Stimulated activated memory B cell treated with anti-CD40 and anti-IgM and Interleukin-4, amounts not matched to agents 10 μg/mL and 1 μg/mL and 100 μg/mL, for 72 hours (primary cell): ENCODE measurements at places on chromosomes 5 and 9.

GRCh38 chr5:91419571-91420537, 36.7 kb upstream of the ARRDC3 start:
- ATAC-seq, result no peak

DNA sequence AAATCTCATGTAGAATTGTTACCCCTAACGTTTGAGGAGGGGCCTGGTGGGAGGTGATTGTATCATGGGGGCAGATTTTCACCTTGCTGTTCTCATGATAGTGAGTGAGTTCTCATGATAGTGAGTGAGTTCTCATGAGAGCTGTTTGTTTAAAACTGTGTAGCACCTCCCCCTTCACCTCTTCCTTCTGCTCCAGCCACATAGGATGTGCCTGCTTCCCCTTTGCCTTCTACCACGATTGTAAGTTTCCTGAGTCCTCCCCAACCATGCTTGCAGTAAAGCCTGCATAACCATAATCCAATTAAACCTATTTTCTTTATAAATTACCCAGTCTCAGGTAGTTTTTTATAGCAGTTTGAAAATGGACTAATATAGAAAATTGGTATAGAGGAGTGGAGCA, 1783.7 kb upstream of the CDH9 start:
- ATAC-seq, result no peak

- ATAC-seq, result peak; percentile 87
Measured at GRCh38 chr5:163914910-163915309, 409.5 kb downstream of the MAT2B start.

- ATAC-seq, result no peak
Measured at GRCh38 chr9:126599047-126599650, 14.6 kb upstream of the LMX1B start.

- ATAC-seq, result no peak
Measured at GRCh38 chr5:538271-538771, 14.1 kb upstream of the SLC9A3 start.

GRCh38 chr5:27412384-27412783, 374.0 kb upstream of the CDH9 start:
- ATAC-seq, result no peak

DNA sequence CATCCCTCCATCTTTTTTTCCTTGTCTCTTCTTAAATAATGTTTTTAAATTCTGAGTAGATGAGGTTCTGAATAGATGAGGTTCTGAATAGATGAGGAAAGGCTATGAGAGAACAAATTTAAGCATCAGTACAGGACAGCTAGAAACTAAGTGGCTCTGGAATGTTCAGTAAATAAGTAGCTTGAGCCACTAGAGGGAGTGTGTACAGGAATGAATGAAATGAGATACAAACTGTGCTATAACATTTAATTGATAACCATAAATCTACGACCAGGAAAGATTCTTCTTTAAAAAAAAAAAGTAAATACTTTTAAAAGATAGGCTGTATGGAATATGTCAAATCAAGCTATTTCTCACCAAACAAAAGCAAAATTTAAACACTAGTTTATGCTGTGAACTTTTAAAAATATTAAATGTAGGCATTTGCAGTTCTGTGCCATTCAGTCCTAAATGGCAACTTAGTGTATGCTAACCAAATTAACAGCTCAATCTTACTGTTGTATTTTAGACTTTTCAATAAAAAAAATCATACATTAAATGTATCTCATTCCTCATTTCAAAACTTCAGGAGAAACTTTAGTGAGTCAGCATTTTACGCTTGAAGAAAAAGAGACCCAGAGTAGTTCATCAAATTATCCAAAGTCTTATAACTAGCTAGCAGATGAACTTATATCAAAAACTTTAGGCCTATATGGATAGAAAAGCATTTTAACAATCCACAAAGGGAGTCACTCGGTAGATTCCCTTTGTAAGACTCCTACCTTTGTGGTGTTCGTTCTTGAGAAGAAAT, 70.4 kb upstream of the SNX2 start:
- ATAC-seq, result no peak

GRCh38 chr9:92735636-92736562, 28.7 kb downstream of the BICD2 start:
- ATAC-seq, result no peak

GRCh38 chr9:38061326-38061977, 7.6 kb downstream of the SHB start:
- ATAC-seq, result peak; percentile 53

DNA sequence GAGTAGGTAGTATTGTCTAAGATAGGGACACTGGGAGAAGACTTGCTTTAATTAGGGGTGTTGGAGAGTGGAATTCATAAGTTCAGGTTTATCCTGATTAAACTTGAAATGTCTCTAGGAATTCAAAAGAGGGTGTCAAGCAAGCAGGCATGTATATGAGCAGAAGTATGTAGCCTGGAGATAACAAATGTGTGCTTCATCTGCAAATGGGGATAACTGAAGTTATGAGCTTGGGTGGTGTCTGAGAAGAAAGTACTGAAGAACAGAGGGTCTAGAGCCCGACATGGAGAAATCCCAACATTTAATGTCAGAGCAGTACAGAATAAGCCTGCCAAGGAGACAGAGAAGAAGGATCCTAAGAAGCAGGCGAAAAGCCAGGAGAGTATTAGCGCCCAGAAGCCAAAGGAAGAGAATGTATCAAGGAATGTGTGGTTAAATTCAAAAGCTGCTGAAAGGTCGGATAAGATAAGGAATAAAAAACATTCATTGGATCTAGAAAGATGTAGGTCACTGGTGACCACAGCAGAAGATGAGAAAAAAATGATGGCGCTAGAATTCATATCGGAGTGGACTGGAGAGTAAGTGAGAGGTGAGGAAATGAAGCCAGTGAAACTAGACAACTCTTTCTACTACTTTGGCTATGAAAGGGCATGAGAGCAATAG, 401.5 kb upstream of the PIK3R1 start:
- no peak for ATAC-seq

DNA sequence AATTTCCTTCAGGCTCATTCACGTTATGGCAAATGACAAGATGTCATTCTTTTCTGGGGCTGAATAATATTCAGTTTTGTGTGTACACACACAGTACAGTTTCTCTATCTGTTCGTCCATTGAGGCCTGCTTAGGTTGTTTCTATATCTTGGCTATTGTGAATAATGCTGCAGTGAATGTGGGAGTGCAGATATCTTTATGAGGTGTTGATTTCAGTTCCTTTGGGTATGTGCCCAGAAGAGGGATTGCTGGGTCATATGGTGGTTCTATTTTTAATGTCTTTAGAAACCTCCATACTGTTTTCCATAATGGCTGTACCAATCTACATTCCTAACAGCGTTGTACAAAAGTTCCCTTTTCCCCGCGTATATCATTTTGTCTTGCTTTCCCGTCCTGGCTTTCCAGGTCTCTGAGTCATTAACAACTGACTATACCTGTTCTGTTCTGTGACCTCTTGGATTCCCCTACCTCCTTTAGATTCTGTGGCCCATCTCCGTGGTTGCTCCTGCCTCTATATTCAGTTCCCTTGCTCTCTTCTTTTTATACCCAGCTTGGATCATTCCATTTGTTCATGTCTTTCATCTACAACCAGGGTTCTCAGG, 6.8 kb downstream of the SNX30 start:
- ATAC-seq, result no peak

- ATAC-seq, result no peak
Measured at GRCh38 chr9:33416996-33417395, 14.6 kb upstream of the AQP7 start.

- no peak for ATAC-seq
Measured at GRCh38 chr5:121967187-121967586, 5.4 kb downstream of the SRFBP1 start.

GRCh38 chr9:93045521-93045920, 13.0 kb upstream of the SUSD3 start:
- ATAC-seq, result no peak

DNA sequence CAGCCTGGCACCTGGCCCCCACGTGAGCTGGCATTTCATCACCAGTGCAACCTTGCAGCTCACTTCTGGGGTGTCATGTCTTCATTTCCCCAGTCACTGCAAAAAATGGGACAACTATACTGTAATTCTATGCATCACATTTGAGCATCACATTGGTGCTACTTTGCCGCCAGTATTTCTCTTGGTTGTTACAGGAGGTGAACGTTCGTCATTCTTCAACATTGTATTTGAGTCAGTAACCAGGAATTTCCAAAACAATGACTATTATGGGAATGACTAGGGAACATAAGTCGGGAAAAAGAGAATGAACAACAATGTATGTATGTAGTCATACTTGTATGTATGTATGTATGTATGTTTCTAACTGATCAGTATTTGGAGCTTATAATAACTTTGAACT, 1278.0 kb downstream of the EFNA5 start:
- ATAC-seq, result no peak

- peak; percentile 61 for ATAC-seq
Measured at GRCh38 chr9:110047232-110047954, 160.6 kb downstream of the C9orf152 start.

DNA sequence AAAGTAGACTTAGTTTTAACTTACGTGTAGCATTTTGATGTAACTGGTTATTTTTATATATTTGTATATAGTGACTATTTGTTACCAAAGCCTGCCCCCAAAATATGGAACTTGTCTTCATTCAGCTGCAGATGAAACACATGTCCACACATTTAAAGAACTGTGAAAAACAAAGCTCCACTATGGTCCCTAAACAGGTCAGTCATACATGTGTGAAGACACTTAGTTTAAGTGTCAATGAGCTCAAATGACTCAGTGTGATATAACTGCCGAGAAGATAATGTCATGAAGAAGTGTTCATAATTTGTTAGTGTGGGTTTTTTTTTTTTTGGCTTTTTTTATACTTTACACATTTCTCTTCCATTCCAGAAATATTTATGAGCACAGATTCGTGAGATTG, 28.2 kb downstream of the HAVCR1 start:
- ATAC-seq, result no peak

DNA sequence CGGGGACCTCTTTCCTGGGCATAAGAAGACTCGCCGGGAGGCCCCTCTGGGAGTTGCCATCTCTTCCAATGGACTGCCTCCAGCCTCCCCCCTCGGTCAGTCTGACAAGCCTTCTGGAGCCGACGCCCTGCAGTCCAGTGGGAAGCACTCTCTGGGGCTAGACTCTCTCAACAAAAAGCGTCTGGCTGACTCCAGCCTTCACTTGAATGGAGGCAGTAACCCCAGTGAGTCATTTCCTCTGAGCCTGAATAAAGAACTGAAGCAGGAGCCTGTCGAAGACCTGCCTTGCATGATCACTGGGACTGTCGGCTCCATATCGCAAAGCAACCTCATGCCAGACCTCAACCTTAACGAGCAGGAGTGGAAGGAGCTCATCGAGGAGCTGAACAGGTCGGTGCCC, 28.4 kb upstream of the LTC4S start:
- no peak for ATAC-seq

GRCh38 chr9:126307322-126308061, 19.1 kb upstream of the MVB12B start:
- ATAC-seq, result no peak

DNA sequence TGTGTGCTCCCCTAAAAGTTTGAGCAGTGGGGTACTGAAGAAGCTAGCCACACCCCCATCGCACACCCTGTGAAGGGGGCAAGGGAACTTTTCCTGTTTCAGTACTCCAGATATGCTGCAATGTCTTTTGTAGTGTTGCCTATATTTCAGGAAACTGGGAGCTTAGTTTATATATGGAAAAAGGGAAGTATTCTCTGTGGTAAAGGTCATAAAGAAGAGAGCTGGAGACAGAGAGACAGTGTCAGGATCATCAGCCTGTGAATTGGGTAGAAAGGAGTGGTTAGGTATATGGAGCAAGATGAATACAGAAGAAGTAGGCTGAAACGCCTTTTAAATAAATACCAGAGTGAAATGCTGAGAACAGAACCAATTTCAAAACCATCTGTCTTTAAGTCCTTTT, 82.2 kb upstream of the C9orf72 start:
- no peak for ATAC-seq

GRCh38 chr5:92328584-92329259, 945.6 kb upstream of the ARRDC3 start:
- no peak for ATAC-seq

GRCh38 chr5:93584596-93585040, 1.6 kb downstream of the NR2F1 start:
- no peak for ATAC-seq

GRCh38 chr5:63820577-63820976, 141.7 kb downstream of the HTR1A start:
- ATAC-seq, result no peak

DNA sequence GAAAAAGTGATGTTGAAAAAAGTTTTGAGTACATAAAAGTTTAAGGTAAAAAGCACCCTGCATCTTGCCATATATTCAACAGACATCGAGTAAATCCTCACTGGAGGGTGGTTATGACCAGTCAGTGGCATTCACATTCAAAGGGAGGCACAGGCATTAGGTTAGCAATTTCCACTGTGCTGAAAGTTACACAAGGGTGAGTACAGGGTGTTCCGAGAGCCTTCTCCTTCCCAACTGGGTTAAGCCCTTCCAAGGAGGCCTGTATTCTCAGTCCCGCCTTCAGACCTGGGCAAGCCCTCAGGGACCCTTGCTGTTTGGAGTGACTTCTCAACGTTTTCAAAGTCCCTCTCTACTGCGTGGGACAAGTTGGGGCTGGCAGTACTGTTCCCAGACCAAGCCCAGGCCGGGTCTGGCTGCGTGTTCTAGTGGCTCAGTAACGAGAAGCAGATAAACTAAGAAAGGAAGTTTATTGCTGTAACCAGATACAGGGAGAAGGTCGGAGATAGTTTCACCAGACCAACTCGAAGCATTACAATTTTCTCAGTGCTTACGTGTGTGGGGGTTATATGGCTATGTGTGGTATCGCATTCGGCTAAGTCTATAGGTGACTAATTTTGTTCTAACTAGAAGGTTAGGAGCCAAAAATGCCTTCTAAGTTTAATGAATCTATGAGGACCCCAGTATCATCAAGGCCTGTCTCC, 13.0 kb upstream of the SETX start:
- ATAC-seq, result no peak

DNA sequence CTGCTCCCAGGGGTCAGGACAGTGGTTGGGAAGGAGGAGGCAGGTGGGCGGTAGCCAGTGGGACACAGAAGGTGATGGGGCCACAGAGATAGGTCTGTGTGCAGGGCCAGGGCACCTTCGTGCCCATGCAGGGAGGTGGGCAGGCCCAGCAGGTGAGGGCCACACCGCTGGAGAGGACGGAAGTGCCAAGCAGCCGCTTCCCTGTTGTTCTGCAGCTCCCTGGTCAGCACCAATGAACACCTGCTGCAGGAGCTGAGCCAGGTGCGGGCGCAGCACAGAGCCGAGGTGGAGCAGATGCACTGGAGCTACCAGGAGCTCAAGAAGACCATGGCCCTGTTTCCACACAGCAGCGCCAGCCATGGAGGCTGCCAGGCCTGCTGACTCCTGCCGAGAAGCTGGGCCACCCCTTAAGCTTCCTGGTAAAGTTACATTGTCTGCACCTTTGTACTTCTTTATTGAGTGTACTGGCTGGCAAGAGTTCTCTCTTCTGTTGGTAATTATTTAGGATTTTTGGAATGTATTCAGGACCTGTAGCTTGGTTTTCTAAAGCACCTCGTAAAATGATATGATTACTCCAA, 40.3 kb downstream of the TPPP start:
- ATAC-seq, result no peak

DNA sequence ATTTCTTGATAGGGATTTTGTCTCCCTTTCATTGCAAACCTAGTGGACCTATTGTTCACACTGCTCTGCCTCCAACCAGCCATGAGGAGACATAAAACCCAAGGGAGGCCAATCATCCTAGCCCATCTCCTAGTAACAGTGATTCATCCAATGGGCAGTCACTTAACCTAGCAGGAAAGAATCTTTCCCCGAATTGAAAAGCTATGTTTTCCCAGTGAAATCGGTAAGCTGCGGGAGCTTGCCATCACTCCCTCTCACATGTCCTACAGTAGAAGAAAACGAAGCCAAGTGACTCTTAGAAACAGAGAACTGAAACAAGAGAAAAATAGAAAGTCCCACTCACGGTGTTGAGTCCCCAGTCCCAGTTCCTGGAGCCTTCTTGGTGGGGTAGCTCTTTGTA, 123.3 kb downstream of the SUSD1 start:
- ATAC-seq, result peak; percentile 68

GRCh38 chr5:17182494-17182893, 34.9 kb upstream of the BASP1 start:
- ATAC-seq, result no peak
